Stimulated activated CD4-positive, alpha-beta T cell treated with anti-CD3 and anti-CD28 coated beads, Interleukin-1b, Interleukin-23, amount 100 ng/mL, for 1 hour (primary cell): ENCODE measurements at places on chromosomes 6 and 20.

GRCh38 chr6:3766214-3766613, 14.7 kb upstream of the PXDC1 start:
- DNase-seq: no peak

DNA sequence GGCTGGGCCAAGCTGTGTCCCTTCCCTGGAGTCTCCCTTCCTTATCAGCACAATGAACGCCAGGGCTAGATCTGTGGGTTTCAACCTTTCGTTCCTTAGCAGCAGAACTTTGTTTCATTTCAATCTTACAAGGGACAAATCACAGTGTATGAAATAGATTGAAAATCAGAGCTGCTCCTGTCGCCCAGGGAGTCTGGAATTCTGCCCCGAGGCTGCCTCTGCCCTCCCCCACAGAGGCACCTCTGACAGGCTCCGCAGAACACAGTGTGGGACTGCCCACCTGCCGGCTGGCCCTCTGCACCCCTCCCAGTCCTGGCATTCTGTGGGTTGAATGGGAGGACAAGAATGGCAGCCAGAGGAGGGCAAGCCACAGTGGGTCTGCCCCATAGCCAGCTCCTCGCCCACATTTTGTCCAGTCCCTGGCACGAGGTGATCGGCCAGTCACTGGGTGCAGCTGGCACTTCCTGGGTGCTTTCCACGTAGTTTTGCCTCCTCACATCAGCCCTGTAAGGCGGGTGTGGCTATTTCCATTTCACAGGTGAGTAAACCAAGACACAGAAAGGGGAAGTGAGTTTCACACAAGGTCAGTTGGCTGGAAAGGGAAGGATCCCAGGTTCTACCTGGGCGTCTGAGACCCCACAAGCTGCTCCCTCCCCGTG, 26.1 kb downstream of the MANBAL start:
- no peak for DNase-seq

GRCh38 chr6:154485815-154486214, 24.7 kb downstream of the CNKSR3 start:
- DNase-seq: no peak

DNA sequence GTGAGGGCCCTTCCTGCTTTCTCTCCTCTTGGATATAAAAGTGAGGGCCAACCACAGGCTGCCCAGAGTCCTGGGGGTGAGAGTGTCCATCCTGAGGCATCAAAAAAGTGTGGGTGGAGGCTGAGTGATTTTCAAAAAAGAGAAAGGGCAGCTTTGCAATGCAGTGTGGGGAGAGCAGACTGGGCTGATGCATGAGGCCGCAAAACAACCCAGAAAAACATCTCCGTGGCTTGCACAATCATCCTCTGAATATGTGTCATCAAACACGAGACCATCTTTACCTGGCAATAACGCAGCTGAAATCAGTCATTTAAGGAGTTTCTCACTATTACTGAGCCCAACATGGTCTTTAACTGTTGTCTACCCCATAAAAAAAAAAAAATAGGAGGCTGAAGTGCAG, 191.2 kb upstream of the SOX4 start:
- no peak for DNase-seq

- DNase-seq: no peak
Observed at GRCh38 chr6:118881440-118882313, 12.3 kb upstream of the ASF1A start.

- DNase-seq: no peak
Observed at GRCh38 chr6:3402310-3403237, 54.3 kb downstream of the SLC22A23 start.

DNA sequence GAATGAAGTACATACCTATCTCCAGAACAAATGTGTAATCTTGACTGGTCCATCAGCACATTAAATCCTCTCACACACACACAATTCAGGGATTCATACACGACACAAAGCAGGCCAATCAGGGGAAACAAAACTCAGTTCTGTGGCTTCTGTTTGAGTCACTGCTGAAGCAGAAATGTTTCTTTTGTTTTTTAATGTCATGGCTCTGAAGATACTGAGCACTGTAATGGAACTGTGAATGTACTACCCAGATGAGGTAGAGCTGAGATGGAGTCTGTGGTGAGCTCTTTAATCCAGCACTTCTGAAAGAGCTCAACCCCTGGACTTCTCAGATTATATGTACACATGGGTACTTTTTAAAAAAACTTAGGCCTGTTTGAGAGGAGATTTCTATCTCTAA, 116.4 kb downstream of the THEMIS start:
- no peak for DNase-seq

DNA sequence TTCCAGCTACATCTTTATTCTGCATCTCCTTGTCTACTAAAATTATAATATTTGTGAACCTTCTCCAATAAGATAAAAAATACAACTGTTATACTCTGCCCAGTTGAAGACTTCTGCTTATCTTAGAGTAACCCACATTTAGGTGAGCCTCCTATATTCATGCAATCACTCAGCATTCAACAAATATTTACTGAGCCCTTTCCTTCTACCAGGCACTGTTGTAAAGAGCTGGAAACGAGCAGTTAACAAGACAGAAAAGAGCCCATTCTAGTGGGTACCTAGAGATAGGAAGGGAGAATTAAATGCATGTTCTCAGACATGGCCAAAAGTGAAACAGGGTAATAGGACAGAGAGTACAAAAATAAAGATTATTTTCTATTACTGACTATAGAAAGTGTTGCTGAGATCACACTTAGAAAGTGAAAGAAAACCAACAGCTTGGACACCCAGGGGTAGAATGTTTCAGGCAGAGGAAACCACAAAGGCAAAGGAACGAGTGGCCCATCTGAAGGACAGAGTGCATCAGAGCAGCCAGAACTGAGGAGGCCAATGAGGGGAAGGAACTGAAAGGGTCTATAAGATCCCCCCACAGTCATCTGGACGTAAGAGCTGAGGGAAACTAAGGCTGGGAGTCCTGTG, 50.8 kb upstream of the SMLR1 start:
- DNase-seq: no peak

DNA sequence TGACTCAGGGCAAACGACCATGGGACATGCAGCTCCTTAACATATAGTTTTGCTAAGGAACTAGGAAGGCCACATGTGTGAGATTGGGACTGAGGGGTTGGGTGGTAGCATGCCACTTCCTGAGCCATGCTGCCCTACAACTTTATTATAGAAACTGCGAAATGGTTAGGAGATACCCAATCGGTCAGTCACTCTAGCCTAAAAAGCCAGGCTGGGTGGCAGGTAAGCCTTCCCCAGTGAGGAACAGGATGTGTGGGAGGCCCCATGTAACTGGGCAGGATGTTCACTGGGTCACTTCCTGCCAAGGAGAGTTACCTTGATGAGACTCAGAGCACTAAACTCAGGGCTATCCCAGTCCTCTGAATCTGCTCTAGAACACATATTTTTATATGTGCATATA, 123.5 kb downstream of the MAP3K7 start:
- DNase-seq: no peak

DNA sequence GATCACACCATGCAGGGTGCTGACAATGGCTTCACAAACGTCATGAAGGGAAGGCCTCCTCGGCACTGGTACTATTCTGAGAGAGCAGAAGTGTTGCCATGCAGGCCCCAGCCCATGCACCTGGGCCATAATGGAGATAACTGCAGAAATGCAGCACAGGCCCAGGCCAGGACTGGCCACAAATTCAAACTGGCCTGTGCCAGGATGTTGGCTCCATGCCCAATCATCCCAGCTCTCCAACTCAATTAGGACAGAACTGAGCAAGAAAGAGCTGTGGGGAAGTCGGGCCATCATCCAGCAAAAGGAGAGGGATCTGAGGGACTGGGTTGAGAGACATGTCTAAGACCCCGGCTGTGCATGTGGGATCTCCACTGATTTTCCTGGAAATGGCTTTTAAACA, 48.9 kb upstream of the SYNDIG1 start:
- DNase-seq: no peak

- no peak for DNase-seq
Observed at GRCh38 chr6:123402052-123402451, 234.7 kb downstream of the TRDN start.

- no peak for DNase-seq
Observed at GRCh38 chr6:156395276-156395675, 381.9 kb upstream of the ARID1B start.

DNA sequence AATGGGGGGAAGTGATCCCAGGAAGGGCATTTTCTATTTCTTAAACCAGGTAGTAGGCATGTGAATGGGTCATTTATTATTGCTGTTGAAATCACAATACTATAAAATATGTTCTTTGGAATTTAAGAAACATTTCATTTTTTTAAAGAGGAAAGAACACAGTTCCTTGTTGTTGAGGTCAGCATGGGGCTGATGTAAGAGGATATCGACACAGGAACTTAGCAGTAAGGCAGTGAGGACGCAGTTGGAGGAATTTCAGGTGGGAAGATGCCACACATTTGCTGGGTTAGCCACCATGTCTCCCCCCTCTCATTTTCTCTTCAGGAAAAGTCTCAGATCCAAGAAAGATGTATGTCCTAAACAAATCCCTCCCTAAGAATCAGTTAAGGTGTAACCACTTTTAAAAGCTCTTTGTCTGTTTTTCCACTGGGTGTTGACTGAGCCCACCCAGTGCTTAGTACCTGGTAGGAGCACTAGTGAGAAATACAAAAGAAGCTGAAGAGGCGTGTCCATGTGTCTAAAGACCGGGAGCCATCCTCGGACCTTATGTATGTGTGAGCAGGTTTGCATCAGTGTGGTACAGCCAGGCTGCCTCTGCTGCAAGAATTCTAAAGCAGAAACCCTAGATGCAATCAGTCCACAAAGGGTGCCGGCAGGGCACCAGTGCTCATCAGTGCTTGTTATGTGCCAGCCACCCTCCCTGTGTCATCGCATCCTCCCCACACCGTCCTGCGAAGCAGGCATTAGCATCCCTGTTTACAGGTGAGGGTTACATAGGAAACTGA, 98.9 kb downstream of the TCP11 start:
- DNase-seq: no peak

GRCh38 chr6:1385129-1386037, 4.0 kb upstream of the FOXF2 start:
- no peak for DNase-seq

GRCh38 chr6:34514593-34515472, 41.3 kb downstream of the SPDEF start:
- no peak for DNase-seq

DNA sequence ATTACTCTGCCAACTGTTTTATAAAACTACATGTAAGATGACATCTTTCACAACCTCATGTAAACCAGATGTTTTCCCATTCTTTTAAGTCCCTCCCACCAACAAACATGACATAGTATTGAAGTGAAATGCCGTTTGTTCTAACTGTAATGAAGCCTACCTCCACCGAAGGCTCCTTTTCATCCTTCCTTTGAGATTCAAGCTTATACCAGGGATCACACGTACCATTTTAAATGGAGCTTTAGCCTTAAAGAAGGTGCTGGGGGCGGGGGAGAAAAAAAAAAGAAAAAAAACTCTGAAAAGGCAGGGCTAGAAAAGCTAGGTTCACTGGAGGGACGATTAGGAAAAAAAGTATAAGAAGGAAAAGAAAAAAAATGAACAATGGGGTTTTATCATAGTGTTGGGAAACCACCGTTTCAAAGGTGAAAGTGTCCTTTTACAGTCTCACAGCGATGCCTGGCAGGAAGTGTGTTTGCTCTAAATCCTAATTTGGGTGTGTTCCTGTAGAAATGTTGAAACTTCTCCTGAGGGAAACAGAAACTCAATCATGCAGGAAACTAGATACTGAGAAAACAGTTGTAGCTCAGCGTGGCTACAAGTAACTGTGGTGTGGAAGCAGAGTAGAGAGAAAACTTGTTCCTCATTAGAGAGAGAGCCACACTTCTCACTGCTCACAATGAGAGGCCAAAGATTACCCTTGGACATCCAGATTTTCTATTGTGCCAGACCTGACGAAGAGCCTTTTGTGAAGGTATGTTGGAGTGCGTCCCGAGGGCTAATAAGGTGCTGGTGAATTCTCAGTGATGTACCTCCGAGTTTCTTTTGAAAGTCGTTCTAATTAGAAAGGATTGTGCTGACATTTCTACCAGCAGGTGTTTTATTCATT, 37.6 kb upstream of the HINT3 start:
- DNase-seq: no peak

- DNase-seq: no peak
Observed at GRCh38 chr20:1803061-1803931, 91.9 kb upstream of the SIRPA start.

GRCh38 chr6:45942953-45943352, 72.7 kb downstream of the CLIC5 start:
- no peak for DNase-seq

DNA sequence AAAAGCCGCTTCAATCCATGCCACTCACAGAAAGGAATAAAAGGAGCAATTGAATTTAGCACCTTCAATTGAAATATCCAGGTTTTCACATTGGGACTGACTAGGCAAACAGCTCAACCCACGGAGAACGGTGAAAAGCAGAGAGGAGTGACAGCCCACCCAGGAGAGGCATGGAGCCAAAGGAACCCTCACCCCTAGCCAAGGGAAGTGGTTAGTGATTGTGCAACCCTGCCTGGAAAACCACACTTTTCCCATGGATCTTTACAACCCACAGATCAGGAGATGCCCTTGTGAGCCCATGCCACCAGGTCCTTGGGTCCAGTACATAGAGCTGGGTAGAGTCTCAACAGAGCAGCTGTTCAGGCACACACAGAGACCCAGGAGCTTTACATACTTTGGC, 911.8 kb downstream of the EPHA7 start:
- DNase-seq: no peak

DNA sequence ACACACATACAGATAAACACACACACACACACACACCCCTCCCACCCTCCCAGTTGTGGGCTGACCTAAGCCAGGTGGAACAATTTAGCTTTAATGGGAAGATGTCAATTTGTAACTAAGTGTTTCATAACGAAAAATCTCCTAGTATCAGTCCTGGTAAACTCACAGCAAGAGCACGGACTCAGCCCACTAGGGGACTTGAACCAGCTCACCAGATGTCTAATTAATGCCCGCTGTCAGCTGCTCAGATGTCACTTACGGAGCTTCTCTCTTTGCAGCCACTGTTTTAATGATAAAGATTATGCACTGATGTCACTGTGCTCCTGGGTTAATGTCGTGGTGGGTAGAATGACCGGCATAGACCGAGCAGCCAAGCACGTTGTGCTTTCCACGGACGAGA, 116.6 kb upstream of the INSM1 start:
- no peak for DNase-seq

DNA sequence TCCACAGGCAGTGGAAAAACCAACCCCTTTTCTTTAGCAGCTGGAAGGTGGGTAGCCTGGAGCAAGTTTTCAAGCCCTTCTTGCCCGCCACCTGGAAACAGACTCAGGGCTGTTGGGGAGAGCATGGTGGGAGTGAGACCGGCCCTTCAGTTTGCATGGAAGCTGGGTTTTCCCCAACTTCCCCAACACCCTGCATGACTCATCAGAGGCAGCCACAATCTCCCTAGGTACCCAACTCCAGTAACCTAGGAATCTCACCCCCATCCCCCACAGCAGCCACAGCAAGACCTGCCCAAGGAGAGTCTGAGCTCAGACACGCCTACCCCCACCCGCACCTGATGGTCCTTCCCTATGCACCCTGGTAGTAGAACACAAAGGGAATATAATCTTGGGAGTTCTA, 86.3 kb upstream of the IRAK1BP1 start:
- DNase-seq: no peak

GRCh38 chr6:46933751-46934150, 12.0 kb upstream of the ADGRF5 start:
- DNase-seq: no peak
